HEK293T (cell line): ENCODE measurements at places on chromosomes 16 and 17.
A peak's percentile ranks its signal among the peaks of the same experiment; 100 is the strongest.

DNA sequence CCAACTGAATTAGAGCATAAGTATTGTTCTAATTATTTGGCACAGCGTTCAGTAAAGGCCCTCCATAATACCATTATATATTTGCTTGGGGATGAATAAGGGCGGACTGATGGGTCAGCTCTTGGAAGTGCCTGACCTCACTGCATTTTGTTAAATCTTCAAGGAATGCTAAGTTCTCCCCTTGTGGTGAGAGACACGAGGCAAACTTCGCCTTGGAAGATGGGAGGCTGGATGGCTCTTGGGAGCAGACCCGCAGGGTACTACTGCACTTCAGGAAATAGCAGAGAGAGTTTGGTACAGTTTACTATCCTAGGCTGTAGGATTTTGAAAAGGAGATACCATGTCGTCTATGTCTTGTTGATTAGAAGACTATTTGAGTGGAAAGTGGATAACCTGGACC, 87.0 kb upstream of the RPRML start:
- no peak for DNase-seq

DNA sequence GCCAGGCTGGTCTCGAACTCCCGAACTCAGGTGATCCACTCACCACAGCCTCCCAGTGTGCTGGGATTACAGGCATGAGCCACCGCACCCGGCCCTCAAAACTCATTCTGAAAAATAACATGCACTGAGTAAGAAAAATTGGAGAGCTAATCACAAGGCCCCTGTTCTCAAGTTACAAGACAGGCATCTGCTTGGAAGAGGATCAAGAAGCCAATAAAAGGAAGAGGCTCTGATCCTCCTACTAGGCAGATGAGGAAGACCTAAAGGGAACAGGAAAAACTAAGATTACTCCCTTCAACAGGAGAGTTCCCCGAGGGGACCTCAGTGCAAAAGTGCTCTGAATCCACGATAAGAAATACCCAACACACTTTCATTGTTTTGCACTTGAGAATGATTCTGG, 18.4 kb downstream of the BLMH start:
- no peak for DNase-seq

DNA sequence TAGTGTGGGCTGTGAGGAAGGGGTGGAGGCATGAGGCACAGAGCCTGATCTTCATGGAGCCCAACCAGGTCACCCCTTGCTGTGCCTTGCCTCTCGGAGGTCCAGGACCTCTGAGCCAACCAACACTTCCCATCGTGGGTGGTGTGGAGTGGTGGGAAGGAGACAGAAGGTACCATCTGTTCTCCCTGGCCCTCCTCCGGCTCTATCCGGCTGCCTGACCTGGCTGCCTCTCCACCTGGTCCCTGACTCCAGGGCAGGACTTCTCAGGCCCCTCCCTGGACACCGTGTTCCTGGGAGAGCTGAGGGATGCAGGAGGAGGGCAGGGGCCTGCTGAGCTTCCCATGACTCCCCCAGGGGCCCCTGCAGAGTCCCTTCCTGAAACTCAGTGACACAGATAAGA, 3.9 kb downstream of the PDK2 start:
- DNase-seq = no peak

- DNase-seq = no peak
Measured at GRCh38 chr16:61002479-61003204, 1033.6 kb downstream of the CDH8 start.

GRCh38 chr17:869567-870525, 87.7 kb downstream of the MRM3 start:
- DNase-seq = no peak

DNA sequence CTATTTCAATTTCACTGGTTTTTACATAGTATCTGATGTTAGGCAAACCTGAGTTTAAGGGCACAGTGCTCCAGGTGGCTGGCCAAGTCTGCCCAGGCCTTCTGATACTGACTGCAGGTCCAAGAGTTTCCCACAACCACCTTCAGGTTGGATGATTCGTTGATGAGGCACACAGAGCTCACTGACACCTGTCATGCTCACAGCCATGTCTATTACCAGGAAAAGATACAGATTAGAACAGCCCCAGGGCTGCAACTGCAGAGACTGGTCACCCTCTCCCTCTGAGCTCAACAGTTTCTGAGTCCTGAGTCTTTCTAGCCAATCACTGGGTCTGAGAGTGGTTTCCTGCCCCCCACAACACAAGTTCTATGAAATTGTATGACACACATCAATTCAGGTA, 37.2 kb downstream of the MEAK7 start:
- no peak for DNase-seq

DNA sequence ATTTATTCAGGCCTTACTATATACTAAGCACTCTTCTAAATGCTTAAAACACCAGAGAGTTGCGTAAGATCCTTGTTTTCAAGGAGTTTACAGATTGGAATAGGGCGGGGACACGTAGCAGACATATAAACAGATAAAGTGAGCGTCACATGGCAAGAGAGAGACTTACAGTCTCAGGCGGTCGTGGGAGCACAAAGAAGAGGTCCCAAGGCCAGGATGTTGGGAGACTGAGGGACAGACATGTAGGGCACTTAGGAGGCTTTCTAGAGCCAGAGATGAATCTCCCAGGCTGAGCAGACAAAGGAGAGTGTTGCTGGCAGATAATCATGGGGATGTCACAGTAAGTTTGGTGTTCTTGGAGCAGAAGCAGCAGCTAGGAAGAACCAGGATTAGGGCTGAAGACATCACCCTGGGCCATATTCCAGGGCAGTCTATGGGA, 119.1 kb upstream of the ANKFN1 start:
- no peak for DNase-seq

DNA sequence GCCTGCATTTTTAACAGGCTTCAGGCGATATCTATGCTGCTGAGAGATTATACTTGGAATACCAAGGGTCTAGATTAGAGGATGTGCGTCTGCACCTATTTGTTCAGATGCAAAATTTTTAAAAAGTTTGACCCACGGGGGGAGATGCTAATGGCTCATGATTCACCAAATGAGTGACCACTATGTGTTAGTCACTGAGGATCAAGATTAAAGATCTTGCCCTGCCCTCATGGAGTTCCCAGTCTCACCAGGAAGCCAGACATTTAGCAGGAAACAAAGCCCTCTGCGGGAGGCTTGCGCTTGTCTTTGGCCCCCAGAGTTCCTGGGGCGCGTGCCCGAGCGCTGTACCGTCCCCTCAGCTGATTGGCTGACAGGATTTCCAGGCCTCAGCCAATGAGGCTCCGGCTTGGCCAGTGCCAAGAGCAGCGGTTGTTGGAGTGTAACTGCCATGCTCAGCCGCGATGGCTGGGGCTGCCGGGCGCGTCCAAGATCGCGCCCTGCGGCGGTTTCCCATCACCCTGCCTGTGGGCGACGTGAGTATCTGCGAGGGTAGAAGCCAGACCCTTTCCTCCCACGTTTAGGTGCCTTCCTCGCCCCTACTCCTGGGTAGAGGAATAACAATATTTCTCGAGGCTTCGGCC, 4.5 kb upstream of the DDX19B start:
- no peak for DNase-seq

DNA sequence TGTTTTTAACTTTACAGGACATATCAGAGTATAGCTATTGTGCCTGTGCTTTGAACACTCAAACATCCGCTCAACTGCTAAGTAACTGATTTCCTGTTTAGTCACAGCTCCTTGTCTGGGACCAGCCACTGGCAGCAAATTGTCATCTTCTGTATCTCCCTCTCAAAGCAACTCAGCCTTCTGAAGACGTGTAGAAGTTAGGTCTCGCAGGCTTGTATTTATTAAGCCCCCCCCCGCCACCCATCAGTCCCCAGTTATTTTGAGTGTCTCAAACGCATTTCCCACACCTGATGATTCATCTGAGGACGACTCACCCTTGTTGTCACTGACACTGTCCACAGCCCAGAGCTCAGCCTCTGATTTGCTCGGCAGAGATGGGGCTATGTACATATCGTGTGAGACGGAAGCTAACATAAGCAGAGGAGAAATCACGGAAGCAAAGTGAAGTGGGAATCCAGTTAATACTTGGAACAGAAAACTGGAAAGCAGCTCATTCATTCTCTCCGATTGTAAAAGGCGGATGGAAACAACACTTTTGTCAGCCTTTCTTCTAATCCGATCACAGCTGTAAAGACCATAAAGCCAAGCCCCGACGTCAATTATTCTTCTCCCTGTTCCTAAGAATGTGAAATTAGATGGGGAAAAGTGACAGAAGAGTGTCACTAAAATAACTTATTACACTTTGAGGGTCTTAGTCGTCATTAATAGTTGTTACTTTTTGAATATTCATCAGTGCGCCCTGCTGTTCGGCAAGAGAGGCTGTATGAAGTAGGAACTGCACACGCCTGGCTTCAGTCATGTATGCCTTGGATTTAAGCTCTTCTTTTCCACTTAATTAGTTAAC, 64.2 kb downstream of the PITPNC1 start:
- DNase-seq = no peak

- DNase-seq = no peak
Measured at GRCh38 chr16:73797115-73797514, 499.5 kb upstream of the PSMD7 start.

DNA sequence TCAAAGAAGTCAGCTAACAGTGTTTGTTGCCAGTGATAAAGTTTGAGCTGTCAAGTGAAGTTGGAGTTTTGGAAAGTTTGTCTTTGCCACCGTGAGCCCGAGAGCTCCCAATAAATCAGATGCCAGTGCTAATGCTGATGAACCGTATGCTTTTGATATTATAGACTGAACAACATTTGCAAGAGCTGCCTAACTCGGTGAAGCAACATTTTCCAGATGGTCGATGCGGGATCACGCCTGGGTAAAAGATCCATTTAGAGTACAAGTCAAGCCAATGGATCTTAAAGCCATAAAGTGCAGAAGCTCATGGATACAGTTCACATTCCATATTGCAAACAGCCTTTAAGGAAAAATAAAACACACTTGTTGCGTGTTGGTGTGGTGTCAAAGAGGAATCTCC, 9.6 kb downstream of the BANP start:
- DNase-seq = no peak

GRCh38 chr16:17321824-17322223, 148.9 kb downstream of the XYLT1 start:
- DNase-seq = no peak

GRCh38 chr16:65758620-65759019, 607.9 kb upstream of the CDH5 start:
- no peak for DNase-seq

GRCh38 chr16:89173174-89173921, 1.8 kb downstream of the CDH15 start:
- no peak for DNase-seq

- no peak for DNase-seq
Measured at GRCh38 chr16:9362050-9362449, 270.6 kb downstream of the HAPSTR1 start.

- DNase-seq = no peak
Measured at GRCh38 chr17:43823350-43824084, 9.4 kb downstream of the MPP3 start.

DNA sequence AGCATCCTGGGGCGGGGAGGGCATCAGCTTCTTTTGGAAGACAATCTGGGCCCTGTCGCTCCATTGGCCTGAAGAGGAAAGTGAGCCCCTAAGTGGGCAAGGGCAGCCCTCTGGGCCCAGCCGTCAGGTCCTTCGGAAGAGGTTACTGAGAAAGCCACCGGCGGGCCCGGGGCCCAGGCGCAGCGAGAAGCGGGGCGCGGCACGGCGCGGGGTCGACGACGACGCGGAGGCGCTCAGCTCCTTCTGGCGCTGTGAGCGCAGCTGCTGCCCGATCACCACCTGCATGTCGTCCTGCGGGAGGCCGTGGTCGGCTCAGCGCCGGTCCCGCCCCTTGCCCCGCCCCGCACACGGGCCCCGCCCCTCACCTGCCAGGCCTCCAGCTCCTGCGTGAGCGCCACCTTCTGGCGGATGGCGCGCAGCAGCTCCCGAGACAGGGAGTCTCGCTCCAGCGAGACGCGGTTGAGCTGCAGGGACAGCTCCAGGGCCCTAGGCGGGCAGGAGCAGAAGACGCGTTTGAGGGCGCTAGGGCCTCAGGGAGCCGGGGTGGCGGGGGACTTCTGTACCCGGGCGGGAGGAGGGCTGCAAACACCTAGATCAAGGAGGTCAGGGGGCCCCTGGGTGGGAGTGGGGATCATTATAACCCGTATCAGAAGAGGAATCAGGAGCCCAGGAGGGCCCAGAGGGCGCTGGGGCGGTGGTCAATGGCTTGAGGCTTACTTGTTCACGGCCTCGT, 4.3 kb downstream of the THOC6 start:
- peak; percentile 94 for DNase-seq

- DNase-seq = no peak
Measured at GRCh38 chr17:992933-993332, 4.0 kb upstream of the TIMM22 start.

DNA sequence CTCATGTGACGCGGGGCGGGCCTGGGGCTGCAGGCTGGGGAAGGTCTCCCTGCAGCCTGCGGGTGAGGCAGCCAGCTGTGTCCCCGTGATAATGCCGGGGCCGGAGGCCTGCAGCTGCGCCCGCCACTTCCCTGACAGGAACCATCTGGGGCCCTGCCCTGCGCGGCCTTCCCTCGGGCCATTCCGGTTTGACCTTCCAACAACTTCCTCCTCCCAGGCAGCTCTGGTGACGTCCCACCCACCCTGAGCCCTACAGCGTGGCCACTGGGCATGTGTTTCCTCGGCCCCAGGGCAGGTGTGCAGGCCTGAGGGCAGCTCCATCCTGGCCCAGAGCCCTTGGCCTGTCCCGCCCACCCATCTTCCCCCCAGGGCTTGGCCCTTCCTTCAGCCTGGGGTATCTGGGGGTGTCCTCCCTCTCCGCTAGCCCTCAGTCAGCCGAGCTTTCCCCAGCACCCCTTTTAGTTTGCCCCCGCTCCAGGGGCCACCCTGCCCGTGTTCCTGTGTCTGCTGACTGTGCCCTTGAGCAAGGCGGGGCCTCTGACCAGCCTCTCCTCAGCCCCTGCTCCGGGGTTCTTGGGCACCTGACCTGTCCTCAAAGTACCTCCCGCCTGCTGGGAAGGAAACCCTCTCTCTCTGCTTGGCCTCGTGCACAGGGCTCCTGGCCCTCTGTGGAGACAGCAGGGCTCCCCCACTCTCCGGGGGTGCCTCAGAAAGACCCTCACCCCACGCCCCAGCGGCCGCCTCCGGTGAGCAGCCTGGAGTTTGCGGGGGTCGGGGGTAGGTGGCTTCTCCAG, at the start of gene CBFA2T3:
Gene CBFA2T3, minus strand, starts transcription at position 190 of the 794 bp plus-strand sequence. CDS start 400 bp downstream, outside the sequence.
- DNase-seq = no peak

GRCh38 chr16:20944861-20945574, 44.4 kb downstream of the LYRM1 start:
- no peak for DNase-seq
